ENCODE measurements at places on chromosomes 6 and 20.

GRCh38 chr6:136550045-136550329, 235 bp downstream of the MAP7 start:
- DNase-seq = no peak

DNA sequence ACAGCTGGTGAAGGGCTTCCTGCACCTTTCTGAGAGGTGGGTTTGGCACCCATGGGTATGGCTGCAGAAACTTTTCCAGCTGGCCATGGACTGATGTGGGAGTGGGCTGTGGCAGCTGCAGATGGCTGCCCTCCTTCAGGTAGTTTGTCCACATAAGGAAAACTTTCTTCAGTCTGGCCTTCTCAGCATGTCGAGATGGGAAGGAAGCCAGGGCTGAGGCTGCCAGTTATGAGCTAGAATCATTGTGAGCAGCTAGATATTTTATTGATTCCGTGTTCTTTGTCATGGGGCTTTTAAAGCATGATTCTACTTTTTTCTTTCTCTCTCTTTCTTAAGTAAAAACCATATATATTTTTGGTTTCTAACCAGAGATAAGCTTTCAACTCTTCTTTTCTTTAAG, 16.6 kb downstream of the NKX2-4 start:
- no peak for DNase-seq

DNA sequence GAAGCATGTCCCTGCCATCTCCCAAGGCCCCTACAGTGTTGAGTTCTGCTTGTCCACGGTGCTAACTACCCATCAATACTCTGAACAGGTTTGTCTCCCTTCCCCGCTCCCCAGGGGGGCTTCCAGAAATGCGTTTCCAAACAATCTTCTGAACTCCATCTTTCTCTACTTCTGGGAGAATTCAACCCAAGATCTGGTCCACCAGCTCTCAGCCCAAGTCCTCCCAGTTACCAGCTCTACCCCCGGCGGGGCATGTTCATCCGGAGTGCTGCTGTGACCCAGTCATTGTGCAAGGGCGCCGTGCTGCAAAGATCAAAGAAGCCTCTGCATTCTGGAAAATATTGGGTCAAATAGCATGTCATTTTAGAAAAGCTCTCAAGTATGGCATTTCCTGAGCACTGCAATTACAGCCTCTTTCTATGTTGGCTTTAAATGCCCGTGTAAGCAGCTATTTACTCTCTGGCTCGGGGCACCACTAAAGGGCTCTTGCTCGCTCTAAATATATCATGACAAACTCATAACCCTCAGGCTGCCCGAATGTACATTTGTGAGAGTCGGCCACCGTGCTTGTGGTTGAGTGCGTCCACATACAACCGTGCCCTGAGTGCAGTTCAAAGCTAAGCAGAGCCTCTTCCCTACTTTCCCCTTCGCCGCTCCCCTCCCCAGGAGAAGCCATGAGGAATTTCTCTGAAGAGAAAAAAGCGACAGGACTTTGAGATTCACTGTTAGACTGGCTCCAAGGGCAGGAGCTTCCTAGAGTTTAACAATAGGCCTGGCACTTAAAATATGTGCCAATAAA, 71.6 kb downstream of the BANF2 start:
- DNase-seq = no peak

- no peak for DNase-seq
Observed at GRCh38 chr6:132005178-132005577, 54.0 kb upstream of the CCN2 start.

DNA sequence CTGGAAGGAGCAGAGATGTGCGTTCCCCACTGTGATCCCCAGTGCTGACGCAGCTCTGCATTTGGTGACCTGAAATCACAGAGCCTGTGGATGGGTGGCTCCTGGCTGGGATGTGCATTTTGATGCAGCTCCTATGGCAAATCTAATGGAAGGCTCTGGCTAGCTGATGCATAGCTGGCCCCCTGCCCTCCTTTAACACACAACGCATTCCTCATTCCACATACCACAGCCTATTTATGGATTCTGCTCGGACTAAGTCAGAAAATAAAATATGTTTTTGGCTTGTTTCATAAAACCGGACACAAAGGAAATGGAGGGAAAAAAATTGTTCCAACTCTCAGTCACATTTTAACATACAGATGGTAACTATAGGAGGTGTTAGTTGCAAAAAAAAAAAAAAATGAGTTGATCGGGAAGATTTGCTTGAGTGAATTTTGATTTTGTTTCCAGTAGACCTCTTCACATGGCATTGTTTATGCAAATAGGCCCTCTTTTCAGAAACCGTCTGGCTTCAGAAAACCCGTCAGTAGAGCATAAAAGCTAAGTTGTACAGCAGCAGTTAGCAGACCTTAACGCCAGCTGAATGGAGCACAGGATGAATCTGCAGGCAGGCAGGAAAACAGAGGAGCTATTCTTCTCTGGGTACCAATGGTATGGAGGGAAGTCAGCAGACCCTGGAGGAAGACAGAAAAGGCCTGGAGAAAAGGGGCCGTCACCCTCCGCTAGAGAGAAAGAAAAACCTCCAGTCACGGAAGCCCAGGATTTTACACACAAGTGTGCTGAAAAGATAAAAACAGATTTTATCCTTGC, 215.4 kb downstream of the HDGFL1 start:
- DNase-seq = no peak

DNA sequence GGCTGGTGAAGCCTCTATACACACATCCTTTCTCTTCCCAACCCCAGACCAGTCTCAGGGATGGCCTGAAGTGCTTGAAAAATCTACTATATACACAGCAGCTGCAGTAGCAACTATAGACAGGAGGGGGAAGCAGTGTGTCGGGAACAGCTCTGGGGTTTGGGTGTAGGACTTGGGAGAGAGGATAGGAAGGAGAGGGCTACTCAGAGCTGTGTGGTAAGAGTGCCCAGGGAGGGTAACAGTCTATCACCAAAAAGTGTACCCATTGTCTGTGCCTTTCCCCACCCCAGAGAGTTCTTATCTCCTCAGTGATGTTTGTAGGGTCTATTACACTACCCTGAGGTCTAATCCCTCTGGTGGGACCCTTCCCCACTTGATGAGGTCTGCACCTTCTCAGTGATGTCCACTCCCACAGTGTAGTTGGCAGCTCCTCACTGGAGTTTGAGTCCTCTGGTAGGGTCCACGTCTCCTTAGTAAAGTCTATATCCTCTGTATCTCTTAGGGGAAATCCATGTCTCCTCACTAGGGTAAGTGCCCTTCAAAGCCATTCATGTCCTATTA, 1.5 kb upstream of the GGT7 start:
- DNase-seq = peak; percentile 32

DNA sequence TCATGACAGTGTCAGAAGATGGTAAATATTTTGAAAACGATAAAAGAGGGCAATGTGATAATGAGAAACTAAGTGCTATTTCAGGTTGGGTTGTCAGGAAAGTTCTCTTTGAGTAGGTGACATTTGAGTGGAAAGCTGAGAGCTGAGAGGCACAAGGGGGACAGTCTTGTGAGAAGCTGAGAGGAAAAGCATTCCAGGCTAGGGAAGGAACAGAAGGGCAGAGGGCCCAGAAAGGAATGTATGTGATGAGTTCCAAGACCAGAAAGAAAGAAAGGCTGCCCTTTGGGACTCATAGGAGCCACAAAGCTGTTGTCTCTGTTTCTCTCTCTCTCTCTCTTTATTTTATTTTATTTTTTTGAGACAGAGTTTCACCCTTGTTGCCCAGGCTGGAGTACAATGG, 7.6 kb upstream of the RNF182 start:
- no peak for DNase-seq
